ENCODE measurements at places on chromosomes 5 and 9.

GRCh38 chr5:50653946-50654345, 12.5 kb upstream of the PARP8 start:
- DNase-seq: no peak

DNA sequence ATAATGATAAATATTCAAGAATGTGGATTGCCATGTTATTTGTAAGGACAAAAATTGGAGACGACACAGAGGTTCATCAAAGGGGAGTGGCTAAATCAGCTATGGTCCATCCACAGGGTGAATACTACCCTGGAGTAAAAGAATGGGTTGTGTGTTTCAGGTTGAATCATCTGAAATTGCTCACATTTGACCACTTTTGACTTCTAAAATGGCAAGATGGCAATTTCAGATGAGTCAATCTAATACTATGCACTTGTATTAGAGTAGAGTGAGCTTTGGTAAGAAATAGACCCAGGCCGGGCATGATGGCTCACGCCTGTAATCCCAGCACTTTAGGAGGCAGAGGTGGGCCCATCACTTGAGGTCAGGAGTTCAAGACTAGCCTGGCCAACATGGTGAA, 131.8 kb downstream of the GAPVD1 start:
- DNase-seq: no peak

- no peak for DNase-seq
These were observed 34.7 kb downstream of the DAP start for GRCh38 chr5:10726179-10726912.

GRCh38 chr9:27367175-27367798, 70.3 kb upstream of the EQTN start:
- peak; percentile 87 for DNase-seq

GRCh38 chr5:1065891-1066650, 45.8 kb downstream of the SLC12A7 start:
- DNase-seq: no peak

DNA sequence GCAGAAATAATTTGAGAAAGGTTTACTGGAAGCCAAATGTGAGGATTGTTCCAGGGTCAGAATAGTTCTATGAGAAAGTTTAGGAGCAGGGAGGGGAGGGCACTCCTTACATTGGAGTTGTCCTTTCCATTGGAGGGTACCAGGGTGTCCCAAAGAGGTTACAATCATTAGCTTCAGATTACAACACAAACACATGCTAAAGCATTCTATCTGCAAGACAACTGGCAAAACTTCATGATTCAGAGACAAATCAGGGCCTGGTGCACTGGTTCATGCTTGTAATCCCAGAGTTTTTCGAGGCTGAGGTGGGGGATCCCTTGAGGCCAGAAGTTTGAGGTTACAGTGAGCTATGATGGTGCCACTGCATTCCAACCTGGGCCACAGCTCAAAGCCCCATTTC, 51.8 kb downstream of the NSUN2 start:
- no peak for DNase-seq

- DNase-seq: no peak
These were observed 60.6 kb downstream of the FAM174A start for GRCh38 chr5:100595812-100596173.

DNA sequence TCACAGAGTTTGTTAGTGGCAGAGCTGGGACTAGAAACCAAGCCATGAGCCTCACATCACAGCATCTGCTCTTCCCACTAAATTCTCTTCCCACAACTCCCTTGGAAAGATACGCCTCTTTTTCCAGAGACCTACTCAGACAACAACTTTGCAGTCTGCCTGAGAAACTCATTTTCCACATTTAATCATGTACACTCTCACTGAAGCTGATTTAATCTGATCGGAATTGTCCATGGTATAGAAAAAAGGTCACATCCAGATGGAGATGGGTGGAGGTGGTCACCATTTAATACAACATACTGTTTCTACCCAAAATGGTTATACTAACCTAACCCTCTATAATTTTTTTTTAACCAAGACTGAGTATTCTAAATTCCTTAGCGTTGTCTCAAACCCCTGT, 366.2 kb downstream of the ENC1 start:
- DNase-seq: no peak

DNA sequence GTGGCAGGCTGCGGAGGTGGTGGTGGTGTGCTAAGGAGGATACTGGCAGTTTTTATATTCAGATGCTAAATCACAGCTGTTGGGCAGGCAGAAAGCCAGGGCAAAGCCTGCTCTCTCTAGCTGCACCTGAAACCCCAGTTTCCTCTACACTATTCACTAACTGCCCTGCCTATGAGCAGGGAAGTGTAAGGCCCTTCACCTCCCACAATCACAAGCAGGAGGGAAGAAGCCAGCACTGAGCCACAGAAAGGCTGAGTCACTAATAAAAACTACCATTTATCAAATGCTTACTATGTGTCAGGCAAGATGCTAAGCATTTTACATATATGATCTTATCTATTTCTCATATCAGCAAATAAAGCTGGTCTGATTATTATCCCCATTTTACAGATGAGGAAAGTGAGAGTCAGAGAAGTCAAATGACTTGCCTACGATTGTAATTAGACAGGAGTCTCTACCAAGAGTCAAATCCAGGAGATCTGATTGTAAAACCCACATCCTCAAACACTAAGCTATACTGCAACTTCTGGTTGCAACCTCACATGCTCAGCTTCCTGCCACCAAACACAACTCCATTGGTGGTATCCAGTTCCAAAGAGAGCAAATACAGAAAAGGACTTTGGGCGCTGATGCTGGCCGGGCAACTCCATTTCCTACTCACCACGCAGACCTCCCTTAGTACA, 17.7 kb upstream of the IL6ST start:
- peak; percentile 49 for DNase-seq

GRCh38 chr9:90309809-90310520, 332.7 kb downstream of the DIRAS2 start:
- DNase-seq: no peak
